ENCODE measurements at places on chromosomes 6 and 20.

DNA sequence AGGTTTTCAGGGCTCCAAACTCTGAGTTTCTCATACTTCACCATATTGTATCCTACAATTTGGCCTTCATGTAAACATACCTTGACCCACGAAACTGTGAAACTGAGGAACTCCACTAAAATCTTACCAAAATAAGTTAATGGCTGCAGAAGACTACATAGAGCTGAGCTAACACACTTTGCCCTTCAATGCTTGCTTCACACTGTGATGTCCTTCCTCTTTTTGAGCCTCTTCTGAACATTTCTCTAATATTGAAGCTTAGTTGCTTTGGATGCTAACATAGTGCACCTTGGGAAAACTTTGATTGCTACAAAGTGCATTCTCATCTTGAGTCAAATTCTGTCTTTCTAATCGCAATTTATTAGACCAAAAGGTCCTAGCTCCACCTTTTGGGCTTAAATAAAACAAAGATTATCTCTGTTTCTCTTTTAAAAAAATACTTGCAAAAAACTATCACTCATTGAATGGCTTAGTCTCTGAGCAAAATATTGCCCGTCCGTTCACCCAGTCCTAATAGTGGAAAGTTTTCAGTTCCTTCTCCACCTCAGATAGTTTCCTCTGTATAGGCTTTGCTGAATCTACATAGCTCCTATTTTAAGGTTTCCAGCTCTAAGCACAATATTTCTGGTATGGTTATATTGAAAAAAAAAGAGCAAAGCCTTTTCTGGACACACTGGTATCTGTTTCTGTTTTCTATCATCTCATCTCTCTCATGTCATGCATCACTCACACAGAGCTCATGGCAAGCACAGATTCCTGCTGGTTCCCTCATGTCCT is 494.6 kb downstream of the RFPL4B start:
- no peak for DNase-seq

- no peak for DNase-seq
Measured at GRCh38 chr6:169592558-169592957, 109.3 kb downstream of the WDR27 start.

- DNase-seq: no peak
Measured at GRCh38 chr6:46990031-46990644, 52.0 kb downstream of the ADGRF1 start.

DNA sequence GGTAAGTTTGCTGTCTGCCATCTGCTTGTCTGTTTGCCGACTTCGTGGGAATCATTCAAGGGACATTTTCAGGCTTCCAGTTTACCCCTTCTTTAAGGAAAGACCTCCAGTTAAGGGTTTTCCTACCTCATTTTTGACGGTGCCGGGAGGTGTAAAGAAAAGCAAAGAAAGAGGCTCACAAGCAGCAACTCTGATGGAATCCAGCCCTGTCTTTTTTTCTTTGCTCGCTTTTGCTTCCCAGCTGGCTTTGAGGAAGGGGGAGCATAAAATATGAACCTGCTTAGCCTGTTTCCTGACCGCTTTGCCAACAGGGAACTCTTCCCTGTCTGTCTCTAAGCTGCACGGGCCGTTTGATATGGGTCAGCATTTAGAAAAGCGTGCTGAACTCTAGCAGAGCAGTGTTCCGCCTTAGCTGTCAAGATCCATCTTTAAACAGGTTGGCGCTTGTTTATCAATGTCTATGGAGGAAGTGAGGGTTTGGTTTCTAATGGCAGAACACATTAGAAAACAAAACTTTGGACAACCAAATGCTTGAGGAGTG is 13.8 kb downstream of the SYTL3 start:
- DNase-seq: no peak

- no peak for DNase-seq
Measured at GRCh38 chr20:49276161-49276960, 1.5 kb downstream of the ZNFX1 start.

DNA sequence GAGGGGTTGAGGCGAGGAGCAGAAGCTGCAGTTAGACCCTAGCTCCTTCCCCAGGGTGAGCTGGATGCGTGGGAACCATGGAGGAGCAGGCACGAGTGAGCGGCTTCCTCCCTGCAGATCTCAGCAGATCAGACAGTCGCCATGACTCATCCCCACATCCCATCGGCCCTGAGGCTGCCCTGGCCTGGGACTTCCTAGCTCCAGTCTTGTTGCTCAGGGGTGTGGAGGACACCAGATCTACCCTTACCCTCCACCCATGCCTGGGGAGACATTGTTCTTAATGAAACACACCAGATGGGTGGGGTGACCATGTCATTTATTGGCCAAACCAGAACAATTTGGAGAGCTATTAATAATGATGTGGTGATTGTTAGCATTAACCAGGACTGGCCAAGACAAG is 36.3 kb upstream of the TGM2 start:
- no peak for DNase-seq

- DNase-seq: no peak
Measured at GRCh38 chr6:128847431-128848210, 35.3 kb upstream of the LAMA2 start.

DNA sequence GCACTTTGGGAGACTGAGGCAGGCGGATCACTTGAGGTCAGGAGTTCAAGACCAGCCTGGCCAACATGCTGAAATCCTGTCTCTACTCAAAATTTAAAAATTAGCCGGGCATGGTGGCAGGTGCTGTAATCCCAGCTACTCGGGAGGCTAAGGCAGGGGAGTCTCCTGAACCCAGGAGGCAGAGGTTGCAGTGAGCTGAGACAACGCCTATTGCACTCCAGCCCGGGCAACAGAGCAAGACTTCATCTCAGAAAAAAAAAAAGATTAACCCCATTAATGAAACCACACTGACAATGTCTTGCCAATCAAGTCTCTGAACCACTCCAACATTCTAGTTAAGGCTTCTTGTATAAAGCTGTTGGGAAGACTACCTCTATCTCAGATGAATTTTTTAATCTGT is 4.0 kb downstream of the PREP start:
- DNase-seq: no peak

- DNase-seq: no peak
Measured at GRCh38 chr20:50691573-50692551, 520 bp upstream of the RIPOR3 start.

DNA sequence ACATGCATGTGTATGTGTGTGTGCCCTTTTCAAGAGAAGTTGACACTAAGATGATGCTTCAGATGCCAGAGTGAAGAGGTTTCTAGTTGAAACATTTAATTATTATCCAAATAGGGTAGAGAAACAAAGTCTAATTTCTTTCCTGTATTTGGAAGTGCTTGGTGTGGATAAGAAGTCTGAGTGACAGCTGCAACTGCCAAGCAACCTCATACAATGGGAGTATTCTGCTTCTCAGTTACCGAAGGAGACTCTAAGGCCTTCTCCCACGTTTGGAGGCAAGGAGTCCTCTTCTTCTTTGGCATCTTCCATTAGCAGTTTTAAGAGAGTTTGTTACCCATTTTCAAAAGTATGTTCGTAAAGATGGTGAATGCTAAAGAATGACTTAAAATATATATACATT is 82.4 kb downstream of the HDGFL1 start:
- DNase-seq: no peak

DNA sequence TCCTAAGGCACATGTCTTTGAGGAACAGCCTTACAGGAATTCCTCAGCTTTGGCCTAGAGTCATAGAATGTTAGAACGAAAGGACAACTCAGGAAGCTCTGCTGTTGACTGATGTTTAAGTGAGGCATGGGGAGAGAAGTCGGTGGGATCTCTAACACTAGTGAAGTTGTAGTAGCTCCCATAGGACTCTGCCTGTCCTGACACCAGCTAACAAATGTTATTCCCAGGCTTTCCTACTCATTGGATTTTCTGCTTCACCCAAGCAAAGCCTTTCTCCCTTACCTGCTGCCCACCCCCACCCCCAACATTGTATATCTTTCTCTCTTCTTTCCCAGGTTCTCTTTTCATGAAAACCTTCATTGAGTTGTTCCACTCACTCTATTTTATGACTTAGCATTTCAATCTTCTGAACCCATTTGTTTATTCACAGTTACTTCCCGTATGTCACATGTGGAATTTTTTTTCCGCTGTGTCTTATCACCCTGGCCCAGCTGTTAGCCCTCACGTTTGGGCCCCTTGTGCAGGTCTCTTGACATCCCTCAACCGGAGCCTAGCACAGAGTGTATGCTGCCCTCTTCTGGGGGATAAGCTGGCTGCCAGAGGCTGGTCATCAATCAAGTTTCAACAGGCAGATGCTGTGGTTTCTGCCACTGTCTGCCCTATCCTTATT is 39.2 kb upstream of the RNF8 start:
- DNase-seq: no peak

DNA sequence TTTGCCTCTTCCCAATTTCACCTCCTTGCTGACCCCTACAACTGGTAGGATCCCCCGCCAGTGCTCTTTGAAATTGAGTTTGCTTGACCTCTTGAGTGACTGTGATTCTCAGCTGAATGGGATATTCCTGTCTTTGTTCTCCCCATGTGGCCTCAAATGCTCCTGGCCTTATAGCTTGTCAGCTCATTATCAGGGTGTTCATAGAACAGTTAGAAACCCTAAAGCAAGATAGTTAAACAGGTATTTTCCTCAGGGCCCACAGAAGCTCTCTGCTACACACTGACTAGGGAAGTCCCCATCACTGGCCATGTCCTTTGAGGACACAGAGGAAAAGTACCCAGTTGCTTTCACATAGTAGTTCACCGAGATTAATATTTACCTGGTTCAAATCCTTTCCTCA is 211.5 kb upstream of the DTNBP1 start:
- no peak for DNase-seq

- DNase-seq: no peak
Measured at GRCh38 chr6:93087606-93088005, 331.8 kb downstream of the EPHA7 start.

GRCh38 chr6:7239590-7239948 is 73.4 kb downstream of the SSR1 start:
- DNase-seq: no peak

DNA sequence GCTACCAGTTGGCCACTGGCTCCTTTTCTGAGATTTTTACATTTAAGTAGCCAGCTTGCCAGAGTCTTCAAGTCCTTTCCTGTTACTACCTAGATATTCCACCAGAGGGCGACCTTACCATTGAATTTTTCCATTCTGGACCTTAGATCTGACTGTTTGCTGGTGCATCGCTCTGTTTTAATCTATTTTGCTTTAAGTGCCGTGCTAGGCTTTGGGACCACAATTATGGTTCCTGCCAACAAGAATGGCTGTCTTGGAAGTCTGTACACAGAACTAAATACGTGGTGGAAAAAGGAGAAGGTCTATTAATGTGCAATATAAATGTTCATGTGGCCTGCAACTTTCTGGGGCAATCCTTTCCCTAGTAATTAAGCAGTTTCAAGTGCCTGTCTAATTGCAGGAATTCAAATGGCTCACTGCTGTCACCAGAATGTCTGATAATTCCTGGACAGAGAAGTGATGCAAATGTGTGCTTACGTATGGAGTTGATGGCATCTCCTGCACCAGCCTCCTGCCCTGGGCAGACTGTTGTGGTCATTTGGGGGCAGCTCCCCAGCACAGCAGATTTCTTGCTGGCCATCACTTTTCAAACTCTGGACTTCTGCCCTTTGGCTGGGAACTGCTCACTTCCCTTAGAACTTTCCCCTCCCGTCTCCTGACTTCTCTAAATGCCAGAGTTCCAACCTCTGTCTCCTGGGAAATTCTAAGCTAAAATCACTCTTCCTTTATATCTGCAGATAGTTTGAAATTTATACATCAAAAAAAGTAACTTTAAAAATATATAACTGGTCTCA is 5.6 kb upstream of the HLA-DOA start:
- DNase-seq: no peak

- no peak for DNase-seq
Measured at GRCh38 chr6:35469751-35470662, 1.8 kb downstream of the RPL10A start.

DNA sequence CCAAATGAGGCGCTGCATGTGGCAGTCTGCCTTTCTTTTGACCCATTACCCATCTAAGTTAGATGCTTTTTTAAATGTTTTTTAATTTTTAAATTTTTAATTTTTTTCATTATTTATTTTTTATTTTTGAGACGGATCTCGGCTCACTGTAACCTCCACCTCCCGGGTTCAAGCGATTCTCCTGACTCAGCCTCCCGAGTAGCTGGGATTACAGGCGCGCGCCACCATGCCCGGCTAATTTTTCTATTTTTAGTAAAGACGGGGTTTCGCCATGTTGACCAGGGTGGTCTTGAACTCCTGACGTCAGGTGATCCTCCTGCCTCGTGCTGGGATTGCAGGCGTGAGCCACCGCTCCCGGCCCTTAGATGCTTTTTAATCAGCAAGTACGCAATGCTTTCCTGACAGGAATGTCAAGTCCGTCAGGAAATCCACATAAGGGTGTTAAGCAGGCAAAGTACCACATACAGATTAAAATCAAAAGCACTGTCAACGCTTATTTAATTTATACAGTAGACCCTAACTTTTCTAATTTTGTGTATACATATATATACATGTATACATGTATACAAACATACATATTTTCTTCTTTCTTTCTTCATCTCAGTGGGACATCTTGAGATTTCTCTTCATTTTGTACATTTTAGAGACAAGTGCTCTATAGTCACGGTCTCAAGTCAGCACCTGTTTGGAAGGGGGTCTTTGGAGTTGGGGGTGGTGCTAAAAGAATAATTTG is 995 bp upstream of the GSTA4 start:
- DNase-seq: peak; percentile 8

GRCh38 chr6:33249732-33250630 is 21.7 kb downstream of the VPS52 start:
- no peak for DNase-seq

DNA sequence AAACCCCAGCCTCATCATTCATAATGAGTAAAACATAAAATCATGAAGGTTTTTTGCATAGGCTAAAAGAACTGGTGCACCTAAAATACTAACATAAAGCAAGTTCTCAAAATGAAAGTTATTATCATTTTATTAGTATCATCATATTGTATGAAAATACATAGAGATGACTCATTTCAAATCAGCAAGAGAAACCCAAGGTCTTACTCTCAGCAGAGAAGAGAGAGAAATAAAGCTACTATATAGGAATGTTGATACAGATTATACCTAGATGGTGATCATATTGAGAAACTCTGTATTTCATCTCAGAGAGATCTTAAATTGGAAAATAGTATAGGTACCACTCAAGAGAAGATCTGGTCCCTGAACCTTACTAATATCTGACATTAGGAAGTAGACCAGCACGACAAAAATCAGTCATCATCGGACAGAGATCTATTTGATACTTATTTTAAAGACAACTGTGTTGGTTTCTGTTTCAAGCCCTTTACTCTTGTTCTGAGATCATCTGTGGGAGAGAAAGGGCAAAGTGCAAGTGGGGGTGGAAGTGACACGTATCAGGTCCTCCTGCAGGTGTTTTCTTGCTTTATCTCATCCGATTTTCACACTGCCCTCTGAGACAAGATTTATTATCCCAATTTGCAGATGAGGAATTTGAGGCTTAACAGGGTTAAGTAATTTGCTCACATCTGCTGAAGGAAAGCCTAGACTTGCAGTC is 532.3 kb downstream of the MAFB start:
- DNase-seq: no peak

Data from activated CD4-positive, alpha-beta T cell treated with anti-CD3 and anti-CD28 coated beads for 24 hours (primary cell).